ENCODE measurements at places on chromosomes 7 and 10. TPM values are rescaled to one million over a fixed set of nuclear protein-coding genes. Genes with fewer than 3 reads are reported as not detected.

DNA sequence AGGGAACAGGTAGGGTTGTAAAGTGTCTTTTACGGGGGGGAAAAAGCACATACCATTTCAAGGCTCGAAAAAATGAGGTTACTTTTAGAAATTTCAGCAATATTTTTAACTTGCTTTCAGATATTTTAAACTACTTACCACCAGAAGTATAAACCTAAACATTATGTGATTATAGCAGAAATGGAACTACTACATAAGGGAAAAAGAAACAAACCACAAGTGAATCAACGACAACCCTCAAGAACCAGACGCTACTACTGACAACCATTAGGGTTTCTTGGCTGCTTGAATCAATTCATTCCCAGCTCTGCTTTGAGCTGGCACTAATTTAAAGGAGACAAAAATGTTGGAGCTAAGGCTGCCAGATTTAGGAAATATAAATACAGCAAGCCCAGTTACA lies 80.1 kb downstream of the ZFAND4 start:
- DNase-seq = no peak

DNA sequence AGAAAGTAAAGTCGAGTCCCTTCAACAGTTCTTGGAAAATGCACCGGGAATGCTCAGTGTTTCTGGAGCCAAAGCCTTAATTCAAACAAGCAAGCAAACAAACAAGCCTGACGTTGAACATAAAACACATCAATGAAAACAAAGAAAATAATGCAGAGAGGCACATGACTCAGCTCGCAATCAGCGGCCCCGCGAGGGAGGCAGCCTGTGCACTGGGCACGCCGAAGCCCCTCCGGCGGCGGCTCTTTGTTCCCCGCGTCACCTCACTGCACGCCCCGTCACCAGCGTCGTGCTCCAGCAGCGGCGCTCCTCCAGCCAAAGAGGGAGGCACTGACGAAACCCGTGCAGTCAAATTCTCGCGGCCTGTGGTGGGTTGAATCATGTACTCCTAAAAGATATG lies 151.5 kb downstream of the DNAJB6 start:
- no peak for DNase-seq

GRCh38 chr7:87146740-87147386 lies 5.4 kb upstream of the DMTF1 start:
- peak; percentile 54 for DNase-seq

DNA sequence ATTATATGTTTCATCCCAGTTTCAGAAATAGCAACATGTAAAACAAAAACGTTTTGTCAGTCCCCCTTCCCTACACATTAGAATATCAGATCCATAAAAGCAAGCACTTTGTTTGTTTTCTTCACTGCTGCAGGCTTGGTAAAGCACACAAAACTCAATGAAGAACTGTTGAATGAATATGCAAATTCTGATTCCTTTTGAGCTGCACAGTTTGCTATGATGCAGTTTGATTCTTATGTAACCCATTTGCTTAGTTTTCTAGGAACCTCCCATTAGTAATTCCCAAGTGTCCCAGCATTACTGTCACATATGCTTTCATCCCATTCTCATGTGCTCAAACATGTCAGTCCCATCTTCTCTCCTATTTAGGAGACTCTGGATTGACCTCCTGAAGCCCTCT lies 26.1 kb upstream of the CHCHD3 start:
- DNase-seq = no peak

DNA sequence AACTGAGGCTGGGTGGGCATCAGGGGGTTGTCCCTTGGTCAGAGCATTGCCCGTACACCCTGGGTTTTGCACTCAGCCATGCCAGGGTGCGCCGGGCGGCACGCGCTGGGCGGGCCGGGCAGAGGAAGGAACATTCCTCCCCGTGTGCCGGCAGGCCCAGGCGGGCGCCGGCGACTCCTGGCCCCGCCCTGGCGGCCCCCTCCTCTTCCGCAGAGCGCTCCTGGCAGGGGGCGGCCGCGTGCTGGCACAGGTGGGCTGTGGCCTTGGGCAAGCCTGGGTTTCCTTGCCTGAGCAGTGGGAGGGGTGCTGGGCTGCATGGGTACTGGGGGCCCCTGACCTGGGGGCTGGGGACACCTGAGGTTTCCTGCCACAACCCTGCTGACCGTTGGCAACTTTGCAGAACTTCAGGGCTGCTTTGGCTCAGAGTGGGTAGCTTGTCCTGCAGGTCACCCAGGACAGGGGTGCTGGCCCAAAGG lies 3.9 kb downstream of the LFNG start:
- DNase-seq = no peak

- DNase-seq = no peak
Observed at GRCh38 chr7:106254525-106255116, 30.2 kb downstream of the NAMPT start.

GRCh38 chr7:128729494-128729893 lies 9.7 kb upstream of the CALU start:
- no peak for DNase-seq

GRCh38 chr10:49112098-49112497 lies 3.2 kb downstream of the VSTM4 start:
- DNase-seq = no peak

- no peak for DNase-seq
Observed at GRCh38 chr7:30682212-30683083, at the start of gene CRHR2. TSS of gene CRHR2 (minus strand) at chr7:30682456. CDS start at chr7:30682280, 176 bp downstream.

DNA sequence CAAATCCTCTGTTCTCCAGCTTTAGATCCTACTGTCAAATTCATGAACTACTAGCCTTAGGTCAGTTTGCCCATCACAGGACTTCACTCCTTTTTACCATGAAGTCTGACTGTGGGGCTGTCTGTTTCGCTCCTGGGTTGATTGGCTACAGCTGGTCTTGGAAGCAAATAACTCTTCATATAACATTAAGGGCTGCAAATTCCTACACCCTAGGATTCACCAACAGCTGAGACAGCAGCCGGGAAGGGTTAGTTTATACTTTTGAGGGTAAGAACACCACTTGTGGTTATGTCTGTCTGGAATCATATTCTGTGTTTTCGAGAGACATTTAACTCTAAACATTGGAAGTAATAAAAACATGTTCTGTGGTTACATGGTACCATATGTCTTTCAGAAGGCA lies 55.9 kb upstream of the KIAA1217 start:
- DNase-seq = no peak

DNA sequence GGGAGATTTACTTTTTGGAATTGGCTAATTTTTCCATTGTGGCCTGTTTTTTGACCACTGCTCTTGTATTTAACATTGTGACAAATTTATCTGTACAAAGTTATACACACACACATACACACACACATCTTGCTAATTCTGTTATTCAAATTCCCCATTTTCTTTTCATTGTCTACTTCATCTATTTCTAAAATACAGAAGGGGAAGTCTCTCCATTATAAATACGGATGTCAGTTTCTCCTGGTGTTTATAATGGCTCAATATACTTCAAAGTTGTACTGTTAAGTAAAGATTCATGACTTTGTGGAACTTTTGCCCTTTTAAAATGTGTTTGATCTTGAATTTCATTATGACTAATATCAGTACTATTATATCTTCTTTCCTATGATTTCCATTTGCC lies 81.0 kb downstream of the CNOT4 start:
- DNase-seq = no peak

Gene CPED1
- total RNA-seq = not detected

Gene SPDYE11
- total RNA-seq = not detected

Gene ZC3HAV1L
- total RNA-seq = 22.6 TPM

Gene NKX2-3
- not detected for total RNA-seq

Gene ELMO1
- 167 TPM for total RNA-seq

Gene SLC16A12
- total RNA-seq = not detected

Gene MSS51
- total RNA-seq = 2.3 TPM
